ENCODE measurements at places on chromosomes 4 and X.

GRCh38 chr4:11368701-11369115 lies 60.0 kb downstream of the HS3ST1 start:
- no peak for DNase-seq

DNA sequence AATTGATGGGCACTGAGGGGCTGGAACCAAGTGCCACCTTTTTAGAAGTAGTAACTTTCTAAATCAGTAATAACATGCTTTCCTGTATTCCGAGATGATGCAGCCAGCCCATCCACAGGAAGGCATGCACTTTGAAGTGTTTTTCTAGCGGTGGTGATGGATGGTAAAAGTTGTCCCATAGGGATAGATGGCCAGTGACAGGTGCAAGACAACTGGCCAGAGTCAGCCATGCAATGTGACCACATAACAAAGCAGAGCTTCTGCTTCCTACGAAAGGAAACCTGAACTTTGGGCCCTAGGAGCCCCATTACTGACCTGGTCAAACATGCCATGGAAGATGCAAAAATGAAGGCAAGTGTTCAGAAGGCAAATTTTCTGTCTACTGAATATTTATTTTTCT lies 72.3 kb downstream of the NR3C2 start:
- DNase-seq, result no peak

DNA sequence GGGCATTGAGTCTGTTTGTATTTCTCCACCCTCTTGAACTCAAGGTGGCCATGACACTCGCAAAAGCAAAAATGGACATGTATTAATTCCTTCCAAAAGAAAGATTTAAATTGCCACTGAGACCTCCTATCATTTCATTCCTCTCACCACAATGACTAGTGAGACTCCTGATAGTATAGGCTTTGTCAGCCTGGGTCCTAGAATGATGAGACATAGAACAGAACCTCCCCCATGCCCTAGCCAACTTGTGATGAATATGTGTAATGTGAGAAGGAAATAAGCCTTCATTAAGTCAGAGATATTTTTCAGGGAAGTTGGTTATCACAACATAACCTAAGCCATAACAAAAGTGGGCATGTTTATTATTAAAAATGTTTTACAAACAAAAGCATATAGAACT lies 62.5 kb downstream of the ASB9 start:
- DNase-seq, result no peak

DNA sequence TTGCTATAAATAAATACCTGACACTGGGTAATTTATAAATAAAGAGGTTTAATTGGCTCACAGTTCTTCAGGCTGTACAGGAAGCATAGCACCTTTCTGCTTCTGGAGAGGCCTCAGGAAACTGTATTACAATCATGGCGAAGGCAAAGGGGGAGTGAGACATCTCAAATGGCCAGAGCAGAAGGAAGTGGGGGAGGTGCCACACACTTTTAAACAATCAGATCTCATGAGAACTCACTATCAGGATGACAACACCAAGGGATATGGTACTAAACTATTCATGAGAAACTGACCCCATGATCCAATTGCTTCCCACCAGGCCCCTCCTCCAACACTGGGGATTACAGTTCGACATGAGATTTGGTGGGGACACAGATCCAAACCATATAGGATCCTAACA lies 11.7 kb upstream of the TCEAL9 start:
- no peak for DNase-seq

GRCh38 chr4:75722417-75722816 lies 2.0 kb upstream of the USO1 start:
- no peak for DNase-seq

DNA sequence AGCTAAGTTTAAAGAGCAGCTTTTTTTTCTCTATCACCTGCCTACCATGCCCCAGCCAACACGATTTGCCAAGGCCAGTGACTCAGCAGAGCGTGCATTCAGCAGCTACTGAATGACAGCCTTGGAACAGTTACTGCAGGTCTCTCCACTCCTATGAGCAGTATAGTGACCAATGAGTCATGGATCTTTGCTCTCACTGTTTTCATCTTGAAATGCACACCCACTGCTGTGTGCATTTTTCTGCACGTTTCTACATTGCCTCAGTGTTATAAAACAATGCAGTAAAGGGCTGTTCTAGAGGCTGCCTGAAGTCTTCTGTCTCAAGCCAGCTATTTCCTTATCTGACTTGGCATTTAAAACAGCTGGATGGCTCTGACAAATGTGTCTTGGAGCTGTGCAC lies 66.0 kb upstream of the C4orf54 start:
- peak; percentile 13 for DNase-seq

DNA sequence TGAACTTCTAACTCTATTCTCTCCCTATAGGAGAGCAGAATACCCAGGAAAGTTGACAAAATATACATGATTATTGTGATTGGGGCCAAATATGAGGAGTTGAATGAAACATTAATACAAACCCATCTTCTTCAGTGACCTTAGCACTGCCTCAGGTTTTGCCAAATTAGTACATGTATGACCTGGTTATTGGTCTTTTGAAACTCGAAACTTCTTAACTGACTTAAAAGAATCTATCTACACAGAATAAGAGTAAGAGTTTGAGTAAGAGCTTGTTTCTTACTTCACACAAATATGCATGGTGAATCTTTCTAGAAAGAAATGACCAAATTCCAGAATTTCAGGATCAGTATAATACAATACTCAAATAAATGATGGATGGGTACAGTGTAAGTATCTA lies 213.0 kb upstream of the GK2 start:
- DNase-seq, result no peak

DNA sequence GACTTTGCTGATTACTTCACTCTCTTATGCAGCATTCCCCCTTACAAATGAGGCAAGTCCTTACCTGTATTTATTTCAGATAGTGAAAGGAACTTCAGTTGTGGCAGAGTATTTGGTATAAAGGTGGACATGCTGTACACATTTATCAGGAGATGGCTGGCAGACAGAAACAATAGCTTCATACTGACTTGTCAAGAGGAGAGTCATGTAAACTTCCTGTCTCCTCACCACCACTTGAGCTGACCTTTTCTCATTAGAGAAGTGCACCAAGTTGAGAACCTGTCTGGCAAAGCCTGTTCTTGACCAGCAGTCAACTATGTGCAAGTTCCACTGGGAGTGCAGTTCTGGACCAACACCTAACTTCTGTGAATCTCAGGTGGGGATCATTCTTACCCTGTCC lies 80.8 kb downstream of the LARP1B start:
- DNase-seq, result no peak
